Stimulated activated CD4-positive, alpha-beta T cell treated with anti-CD3 and anti-CD28 coated beads, Interleukin-4, amount 100 ng/mL, for 4 hours (primary cell): ENCODE measurements at places on chromosomes 3 and 15.

GRCh38 chr3:20608054-20608738 lies 422.2 kb upstream of the SGO1 start:
- no peak for DNase-seq

- peak; percentile 63 for DNase-seq
Measured at GRCh38 chr3:12135029-12135657, 23.6 kb downstream of the TIMP4 start.

DNA sequence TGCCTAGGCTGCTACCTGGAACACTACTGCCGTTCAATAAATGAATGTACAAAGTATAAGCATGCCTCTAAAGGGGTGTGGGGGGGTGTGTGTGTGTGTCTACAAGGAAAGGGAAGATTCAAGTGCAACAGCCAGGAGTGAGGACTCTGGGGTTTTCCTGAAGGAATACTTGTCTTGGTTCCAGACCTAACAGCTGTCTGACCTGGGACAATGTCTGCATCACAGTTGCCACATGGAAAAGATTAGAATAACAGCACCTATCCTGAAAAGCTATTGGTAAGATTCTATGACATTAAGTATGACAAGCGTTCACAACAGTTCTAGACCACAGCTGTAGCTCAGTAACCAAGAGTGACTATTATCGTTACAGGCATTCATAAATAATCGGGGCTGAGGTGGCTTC lies 345.2 kb downstream of the FOXP1 start:
- DNase-seq, result no peak

DNA sequence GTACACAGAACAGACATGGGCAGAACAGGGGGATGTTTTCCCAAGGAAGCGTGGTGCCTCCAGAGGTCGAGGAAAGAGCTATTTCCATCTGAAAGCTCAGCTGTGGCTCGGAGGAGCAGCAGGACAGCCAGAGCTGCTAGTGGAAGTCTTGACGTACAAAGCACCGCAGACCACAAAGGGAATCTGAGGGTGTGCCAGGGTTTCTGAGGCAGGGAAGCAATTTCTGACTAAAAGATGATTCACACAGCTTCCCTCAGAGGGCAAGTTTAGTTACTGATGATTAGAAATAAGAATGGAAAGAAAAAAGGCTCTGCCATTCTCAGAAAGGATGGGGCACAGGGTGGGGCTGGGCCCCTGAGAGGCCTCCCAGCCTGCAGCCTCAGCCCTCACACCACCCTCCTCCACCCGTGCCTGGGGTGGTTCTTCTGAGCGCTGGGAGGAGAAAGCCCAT lies 45.8 kb upstream of the SEC13 start:
- DNase-seq, result peak; percentile 33

- DNase-seq, result no peak
Measured at GRCh38 chr3:171704814-171705213, 105.5 kb downstream of the PLD1 start.

- no peak for DNase-seq
Measured at GRCh38 chr3:15794303-15794771, 3.4 kb downstream of the ANKRD28 start.

- DNase-seq, result no peak
Measured at GRCh38 chr3:117844676-117845075, 1135.1 kb downstream of the TUSC7 start.

GRCh38 chr15:94930441-94930840 lies 699.1 kb downstream of the MCTP2 start:
- no peak for DNase-seq

DNA sequence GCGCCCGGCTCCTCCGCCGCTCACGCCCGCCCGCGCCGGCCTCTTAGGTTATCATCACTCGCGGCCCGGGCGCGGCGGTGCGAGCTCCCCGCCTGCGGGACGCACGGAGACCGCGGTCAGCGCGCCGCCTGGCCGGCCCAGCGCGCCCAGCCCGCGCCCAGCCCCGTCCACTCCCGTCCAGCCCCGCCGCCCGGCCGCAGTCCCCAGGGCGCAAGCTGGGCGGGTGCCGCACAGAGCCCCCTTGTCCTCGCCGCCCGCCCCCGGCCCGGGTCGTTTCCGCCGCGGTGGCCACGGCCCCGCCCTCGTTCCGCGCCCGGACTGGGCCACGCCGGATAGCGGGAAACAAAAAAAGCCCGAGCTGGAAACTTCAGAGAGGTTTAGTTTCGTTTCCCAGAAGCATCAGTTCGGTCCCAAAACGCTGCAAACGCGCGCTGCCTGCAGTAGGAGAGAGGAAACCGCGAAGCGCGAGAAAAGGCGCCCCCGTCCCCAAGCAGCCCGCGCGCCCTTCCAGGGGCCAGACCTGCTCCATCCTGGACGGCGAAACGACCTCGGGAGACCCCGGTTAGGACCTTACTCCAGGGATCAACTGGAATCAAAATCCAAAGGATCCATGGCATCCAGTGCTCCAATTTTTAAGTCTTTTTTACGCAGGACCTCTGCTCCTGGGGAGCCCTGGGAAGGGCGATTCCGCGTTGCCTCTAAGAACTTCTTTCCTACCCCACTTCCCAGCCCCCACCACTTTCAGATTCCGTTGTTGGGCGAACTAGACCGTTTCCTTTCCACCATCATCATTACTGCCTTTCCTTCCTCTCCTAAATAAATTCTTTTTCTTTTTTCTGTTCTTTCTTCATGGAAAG lies at the start of gene ATP10A:
Gene ATP10A, minus strand, starts transcription at position 217 of the 857 bp plus-strand sequence. CDS start 231 bp downstream, outside the sequence.
- peak; percentile 45 for DNase-seq

DNA sequence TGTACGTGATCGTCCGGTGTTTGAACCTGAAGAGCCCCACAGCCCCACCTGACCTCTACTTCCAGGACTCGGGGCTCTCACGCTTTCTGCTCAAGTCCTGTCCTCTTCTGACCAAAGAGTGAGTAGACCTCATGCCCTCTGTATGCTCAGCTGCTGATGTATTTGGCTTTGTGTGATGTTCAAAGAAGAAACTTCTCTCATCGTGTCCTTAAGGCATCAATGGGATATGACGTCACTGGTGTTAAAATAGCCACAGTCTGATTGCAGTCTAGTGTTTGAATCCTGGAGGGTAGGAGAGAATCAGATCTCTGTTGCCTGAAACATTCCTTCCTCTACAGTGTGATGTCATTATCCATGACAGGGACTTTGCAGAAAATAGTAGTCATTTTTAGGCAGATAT lies 28.1 kb downstream of the ABHD2 start:
- DNase-seq, result no peak

DNA sequence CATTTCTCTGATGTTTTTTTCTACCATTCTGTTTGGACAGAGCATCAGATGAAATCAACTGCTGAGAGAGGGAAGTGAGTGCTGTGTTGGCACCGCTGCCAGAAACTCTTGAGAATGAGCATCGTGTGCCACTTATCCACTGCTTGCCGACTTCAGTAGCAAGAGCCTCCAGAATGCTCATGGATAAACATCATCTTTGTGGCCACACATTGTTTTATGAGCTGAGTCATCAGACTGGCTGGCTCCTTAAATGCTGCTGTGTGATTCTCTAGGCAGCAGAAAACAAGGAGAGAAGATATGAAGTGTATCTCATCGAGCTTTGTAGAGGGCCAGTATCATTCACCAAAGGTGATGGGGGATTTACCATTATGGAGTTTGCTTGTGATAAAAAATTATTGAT lies 3.4 kb upstream of the DOCK3 start:
- no peak for DNase-seq

DNA sequence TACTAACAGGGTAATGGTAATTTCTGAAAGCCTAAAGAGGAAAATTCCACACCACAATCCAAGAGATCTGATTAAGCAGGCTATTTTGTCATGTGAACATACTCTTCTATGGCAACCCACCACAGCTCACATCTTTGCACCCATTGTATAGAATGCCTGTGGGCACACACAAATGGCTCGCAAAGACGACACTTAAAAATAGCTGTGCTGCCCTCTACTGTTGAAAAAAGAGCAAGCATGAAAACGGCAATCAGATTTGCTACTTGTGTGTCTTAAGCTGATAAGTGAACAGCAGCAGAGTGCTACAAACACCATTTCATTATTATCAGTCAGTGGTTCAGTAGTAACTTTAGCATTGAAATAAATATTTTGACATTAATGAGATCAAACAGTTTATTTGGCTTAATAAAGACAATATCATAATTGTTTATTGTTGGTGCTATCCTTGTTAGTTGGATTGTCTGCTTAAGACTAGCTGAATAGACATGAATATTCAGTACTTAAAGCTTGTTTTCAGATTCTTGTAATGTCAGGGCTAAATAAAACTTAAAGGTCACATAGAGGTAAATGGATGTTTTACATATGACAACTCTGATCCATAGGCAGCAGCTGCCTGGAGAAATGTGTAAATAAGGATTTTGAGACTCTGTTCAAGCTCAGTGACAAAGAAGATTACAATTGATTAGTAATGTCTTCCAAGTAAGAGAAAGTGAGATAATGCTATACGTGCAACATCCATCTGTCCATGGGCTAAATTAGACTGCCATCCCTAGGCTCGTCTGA lies 199.1 kb downstream of the LRRN1 start:
- no peak for DNase-seq

DNA sequence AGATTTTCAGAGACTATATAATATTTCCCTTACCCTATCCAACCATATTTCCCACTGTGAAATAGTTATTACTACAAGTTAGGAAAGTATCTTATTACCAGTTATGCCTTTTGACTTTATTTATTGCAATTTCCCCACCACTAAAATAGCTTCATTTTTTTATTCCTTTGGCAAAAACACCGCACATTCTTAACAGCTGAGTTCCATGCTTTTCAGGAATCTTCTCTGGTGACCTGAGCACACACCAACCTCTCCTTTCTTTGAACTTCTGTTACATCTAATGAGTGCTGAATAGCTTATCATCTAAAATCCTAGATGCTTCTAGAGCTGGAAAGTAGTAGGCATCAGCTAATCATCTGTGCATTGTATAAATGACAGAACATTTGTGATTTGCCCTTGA lies 99.1 kb downstream of the UBE2E2 start:
- no peak for DNase-seq

DNA sequence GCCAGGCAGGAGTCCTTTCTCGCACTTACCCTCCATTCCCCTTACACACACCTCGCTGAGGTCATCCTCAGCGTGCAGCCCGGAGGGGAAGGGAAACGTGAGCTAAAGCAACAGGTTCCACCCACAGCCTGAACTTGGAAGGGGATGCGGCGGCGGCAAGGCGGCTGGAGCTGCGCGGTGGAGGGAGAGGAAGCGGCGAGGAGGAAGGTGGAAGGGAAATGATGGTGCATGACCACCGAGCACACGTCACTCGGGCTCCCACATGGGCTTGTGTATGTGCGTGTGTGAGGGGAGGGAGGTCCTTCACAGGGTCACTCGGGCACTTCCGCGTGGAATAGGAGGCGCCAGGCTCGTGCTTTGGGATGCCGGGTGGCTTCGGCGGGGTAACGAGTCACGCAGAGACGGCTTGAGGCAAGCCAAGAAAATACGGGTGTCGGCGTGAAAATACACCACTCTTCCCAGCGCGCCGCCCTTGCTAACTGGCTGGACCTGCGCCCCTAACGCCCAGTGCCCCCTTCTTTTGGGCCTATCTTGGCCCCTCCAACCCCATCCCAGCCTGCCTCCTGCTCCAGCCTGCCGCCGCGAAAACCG lies 225.5 kb upstream of the IL12A start:
- no peak for DNase-seq

GRCh38 chr15:101283931-101284330 lies 6.6 kb upstream of the SELENOS start:
- DNase-seq, result no peak

DNA sequence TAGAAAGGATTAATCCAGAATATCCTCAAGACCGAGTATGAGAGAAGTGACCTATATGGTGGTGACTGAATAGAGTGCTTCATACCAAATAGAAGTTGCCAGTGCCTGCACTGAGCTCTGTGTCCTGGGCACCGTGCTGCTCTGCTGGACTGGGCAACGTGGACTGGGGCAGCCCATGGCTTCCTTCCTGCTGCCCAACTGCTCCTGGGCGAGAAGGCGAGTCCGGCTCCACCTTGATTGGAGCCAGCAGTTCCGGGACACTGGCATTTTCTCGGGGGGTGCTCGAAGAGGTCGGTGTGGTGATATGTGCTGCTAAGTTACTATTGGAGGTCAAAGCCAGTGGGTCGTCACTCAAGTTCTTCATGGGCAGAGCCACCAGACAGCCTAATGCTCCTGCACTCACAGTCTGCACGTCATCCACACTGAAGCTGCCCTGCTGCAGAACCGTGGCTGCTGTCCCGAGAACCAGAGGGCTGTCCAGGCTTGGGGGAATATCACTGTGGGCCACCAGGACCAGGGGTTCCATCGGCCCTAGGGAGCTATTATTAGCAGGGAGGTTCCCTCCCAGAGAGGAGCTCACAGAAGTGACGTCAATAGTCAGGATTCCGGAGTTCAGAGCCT lies 14.1 kb downstream of the ZXDC start:
- DNase-seq, result no peak

DNA sequence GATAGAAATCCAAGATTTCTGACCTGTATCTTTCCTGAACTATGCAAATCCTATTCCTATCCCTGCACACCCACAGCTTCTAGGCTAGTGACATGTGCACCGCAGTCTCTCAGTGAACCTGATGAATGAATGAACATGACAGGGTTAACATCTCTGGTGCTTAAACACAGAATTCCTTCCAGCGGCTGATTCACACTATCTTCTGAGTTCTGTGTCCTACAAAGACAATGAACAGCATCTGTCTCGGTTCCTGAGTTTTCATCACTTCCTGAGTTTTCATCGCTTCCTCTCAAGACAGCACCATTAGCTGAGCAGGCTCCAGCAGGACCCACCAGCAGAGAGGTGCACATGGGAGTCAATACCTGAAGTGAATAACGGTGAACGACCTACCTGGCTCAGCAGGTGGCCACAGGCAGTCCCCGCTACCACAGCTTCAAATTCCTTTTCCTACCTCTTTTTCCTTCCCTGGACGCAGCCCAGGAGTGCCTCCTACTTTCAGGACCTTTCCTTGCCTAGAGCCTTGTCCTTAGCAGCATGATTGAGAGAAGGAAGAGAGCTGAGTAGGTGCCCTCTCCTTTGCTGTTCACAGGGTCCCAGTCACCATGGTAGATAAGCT lies 113.5 kb downstream of the IGF2BP2 start:
- DNase-seq, result no peak

- no peak for DNase-seq
Measured at GRCh38 chr3:157104928-157105652, 54.9 kb downstream of the CCNL1 start.

- DNase-seq, result no peak
Measured at GRCh38 chr3:87855616-87856015, 203.2 kb downstream of the CGGBP1 start.

GRCh38 chr3:25457671-25458419 lies 29.8 kb downstream of the RARB start:
- no peak for DNase-seq

DNA sequence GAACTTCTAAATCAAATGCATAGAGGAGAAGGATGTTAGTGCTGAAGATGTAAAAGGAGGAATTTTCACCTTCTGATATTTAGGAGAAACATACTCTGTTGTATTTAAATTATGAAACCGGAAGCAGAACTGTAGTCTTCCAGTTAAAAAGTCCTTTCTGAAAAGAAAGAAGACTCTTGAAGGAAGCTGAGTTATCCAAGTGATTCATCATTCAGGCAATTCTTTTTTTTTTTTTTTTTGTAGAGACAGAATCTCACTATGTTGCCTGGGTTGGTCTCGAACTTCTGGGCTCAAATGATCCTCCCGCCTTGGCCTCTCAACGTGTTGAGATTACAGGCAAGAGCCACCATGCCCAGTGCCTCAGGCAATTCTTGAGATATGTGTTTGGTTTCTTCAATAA lies 424.8 kb upstream of the TPM1 start:
- no peak for DNase-seq
